Left ventricle myocardium inferior (tissue), 1 donor: ENCODE measurements at places on chromosomes 11 and 22.

DNA sequence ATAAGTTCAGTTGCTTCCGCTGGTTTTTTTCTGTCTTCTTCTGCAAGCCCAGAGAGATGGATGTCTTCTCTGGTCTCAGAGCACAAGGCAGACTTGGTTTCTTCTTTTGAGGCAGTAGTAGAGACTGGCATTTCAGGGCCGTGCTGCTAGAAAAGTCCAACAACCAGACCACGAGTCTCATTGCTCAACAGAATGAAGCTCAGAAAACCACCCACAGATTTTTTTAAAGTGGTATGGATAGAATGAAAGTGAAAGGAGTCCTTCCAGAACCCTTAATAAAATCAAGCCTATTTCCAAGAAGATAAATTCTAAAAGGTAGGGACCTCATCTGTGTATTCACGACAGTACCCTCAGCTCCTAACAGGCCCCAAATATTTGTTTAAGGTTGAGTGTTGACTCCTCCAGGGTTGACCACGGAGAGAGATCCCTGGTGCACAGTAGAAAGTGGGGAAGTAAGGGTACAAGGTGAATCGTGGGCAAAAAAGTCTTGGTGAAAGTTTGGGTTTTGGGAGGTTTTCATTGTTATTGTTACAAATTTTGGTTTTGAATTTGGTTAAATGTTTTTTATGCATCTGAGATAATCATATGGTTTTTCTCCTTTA is 43.6 kb upstream of the DDX6 start:
- no peak for DNase-seq

DNA sequence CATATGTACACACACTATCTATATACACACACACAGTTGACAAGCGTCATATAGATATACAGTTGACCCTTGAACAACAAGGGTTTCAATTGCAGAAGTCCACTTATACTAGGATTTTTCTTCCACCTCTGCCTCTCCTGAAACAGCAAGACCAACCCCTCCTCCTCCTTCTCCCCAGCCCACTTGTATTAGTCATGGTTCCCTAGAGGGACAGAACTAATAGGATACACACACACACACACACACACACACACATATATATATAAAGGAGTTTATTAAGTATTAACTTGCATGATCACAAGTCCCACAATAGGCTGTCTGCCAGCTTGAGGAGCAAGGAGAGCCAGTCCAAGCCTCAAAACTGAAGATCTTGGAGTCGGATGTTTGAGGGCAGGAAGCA is 92.9 kb downstream of the DHCR7 start:
- no peak for DNase-seq

GRCh38 chr11:19660076-19660475 is 52.6 kb upstream of the NAV2 start:
- no peak for DNase-seq

DNA sequence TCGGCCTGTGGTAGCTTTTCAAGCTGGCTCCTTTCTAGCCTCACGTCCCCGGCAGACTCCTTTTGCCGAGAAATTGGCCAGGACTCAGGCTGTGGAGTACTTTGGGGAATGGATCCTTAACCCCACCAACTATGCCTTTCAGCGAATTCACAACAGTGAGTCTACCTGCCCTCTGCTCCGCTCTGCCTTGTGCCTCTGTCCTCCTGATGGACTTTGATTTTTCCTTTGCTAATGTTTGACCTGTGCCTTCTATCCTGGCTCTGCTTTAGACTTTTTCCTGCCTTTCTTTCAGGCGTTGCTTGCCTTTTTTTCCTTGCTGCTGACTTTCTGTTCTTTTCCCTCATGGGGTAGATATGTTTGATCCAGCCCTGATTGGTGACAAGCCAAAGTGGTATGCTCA is 12.5 kb downstream of the MADD start:
- DNase-seq = no peak

DNA sequence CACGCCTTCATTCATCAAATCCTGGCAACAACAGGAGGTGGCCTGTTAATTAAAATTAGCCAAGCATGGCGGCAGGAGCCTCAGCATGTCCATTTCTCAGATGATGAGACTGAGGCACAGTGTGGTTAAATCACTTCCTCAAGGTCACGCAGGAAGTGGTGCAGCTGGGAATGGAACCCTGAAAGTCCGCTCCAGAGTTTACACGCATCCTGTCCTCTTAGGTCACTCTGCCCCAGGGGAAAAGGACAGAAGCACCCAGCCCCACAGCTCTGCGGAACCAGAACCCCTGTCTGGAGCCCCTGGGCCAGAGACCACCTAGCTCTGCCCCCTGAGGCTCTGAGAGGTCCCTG is 19.6 kb downstream of the RPL3 start:
- DNase-seq = peak; percentile 49

DNA sequence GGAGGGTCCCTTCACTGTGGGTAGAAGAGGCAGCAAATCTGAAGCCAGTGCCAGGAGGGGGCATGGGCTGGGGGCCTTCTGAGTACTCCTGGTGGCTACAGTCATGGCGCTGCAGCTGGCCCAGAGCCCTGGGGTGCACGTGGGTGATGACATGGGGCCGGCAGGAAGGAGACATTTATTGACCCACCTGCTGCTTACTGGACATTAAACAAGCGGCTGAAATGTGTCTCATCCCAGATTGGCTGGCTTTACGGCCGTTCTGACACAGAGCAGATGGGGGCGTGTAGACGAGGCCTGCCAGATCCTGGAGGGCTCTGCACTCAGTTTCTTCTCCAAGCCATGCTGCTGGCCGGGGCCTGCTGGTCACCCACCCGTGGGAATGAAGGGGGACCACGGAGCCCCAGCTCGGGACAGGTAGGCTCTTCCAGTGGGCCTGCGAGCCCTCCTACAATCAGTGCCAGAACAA is 906.9 kb downstream of the BRD1 start:
- no peak for DNase-seq

- no peak for DNase-seq
Measured at GRCh38 chr11:68012044-68012842, 2.1 kb downstream of the ALDH3B1 start.

DNA sequence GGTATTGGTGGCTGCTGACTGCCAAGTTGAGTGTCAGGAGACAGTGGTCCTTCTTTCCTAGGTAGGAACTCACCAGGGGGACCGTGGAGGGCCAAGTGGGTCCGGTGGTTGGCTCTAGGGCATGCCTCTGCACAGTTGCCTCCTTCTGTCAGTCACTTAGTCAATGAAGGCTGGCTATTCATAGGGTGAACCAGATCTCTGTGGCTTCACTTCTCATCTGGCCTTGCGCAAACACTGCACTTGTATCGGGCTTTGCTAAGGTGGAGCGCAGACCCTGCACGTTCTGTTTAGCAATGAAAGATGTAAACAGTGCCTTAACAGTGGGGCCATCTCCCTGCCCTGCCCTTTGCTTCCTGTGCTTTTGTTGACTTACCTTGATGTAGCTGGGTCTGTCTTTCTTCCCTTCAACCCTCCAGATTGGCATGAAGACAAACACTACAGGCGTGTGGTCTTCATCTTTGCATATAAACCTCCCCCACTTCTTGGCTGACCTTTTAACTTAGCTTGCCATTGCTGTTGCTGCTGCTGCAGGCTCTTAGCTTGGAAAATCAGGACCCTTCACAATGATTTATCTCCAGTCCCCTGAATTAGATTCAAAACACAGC is 6.7 kb upstream of the SORL1-AS1 start:
- DNase-seq = no peak

GRCh38 chr11:63920939-63921417 is 4.0 kb upstream of the RCOR2 start:
- no peak for DNase-seq

GRCh38 chr11:72204886-72205285 is 11.7 kb upstream of the FOLR2 start:
- no peak for DNase-seq

DNA sequence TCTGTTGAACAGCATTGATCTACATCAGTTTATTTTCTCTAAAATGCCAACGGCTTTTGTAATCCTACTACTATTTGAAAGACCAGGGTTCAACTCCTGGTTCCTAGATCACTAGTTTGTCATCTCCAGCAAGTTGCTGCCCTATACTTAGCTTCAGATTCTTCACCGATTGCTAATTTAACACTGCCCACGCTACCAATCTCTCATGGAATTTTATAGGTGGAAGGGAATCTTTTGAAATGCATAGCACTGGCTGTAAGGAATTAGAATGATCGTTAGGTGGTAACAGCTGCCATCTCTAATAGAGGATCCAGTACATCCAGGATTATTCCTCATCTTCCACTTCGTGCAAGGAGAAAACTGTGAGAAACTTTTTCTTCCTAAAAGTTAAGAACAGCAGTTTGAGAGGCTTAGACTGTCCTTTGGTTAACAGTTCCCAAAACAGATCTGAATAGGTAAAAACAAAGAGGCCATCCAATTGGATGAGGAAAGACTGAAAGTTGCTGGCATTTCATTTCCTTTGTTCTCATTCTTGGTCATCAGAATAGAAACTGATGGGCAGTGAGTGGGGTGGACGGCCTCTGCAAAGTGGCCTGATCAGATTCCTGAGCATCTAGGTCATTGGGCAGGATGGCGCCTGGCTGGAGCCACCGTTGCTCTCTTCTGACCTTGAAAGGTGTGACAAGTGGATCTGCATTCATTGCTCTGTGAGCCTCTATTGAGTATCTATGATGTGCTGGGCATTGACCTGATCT is 236.3 kb upstream of the SORL1-AS1 start:
- no peak for DNase-seq

GRCh38 chr11:108865406-108865805 is 200.5 kb downstream of the DDX10 start:
- no peak for DNase-seq

DNA sequence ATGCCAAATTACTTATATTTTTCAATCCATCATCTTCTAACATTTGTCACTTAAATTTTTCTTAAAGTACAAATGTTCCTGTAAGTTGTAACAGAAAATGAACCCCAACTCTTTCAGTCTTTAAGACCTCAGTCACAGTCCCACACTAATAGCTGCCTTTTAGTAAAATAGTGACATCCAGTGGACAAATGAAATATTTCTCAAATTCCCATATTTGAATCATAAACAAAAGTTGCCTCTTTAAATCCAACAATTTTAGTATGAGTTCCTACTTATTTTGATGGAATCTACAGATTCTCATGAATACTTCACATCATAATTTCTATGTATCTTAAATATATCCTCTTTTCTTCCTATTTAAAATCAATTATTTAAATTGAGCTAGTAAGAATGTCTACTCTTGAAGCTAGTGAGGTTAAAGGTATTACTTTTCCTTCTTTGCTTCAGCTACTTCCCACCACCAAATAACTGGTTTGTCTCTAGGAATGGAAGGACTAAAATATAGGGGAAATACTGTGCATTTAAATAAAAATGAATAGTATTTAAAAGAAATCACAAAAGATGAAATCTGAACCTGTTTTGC is 9.2 kb downstream of the LIN7C start:
- no peak for DNase-seq

GRCh38 chr11:59666969-59667368 is 1.9 kb downstream of the PATL1 start:
- no peak for DNase-seq

- DNase-seq = no peak
Measured at GRCh38 chr11:8573777-8574176, 20.3 kb downstream of the STK33 start.

DNA sequence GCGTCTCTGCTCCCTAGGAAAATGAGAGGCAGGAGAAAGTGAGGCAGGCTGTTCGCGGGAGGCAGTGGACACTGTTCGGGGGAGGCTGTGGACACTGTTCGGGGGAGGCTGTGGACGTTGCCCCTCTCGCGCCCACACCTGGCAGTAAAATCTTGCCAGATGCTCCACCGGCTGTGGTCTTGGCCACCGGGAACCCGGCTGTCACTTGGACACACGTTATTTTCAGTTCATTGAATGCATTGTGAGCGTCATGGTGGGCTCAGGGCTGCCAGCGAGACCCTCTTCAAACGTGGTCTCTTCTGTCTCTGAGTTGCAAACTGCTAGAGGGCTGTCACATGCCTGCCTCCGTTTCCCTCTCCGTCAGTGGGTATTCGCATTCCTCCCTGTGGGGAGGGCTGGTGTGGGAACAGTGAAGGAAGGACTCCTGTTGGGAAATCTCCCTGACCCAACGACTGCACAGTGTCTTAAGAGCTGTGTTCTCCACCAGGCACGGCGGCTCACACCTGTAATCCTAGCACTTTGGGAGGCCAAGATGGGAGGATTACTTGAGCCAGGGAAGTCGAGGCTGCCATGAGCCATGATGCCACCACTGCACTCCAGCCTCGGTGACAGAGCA is 1.4 kb downstream of the PRR5 start:
- no peak for DNase-seq

DNA sequence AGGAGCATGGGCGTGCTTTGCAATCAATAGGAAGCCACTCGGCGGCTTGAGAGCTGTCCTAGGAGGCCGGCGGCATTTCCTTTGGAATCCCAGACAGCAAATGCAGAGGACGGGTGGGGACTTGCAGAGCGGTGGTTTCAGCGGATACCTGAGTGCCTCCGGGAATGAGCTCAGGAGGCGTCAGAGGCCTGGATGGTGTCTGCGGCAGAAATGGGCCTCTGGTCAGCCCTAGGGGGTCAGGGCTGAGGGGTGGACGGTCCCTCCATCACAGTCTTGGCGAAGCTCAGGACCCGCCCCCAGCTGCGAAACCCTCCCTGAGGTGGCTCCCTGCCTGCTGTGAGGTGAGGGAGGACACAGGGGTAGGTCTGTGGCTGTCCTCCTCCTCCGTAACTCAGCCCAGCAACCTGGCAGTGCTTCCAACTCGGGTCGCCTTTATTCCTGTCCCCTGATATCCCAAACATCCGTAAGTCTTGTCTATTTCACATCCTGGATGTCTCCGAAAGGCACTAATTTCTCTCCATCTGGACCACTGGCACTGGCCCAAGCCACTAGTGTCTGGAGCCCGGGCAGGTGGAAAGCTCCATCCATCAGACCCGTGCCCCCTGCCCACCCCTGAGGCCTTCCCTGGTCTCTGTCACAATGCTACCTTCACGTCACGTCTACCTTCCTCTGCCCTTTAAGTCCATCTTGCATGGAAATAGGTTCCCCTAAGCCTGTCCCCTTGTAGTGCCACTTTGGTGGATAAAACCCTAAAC is 686.6 kb downstream of the BRD1 start:
- DNase-seq = no peak

DNA sequence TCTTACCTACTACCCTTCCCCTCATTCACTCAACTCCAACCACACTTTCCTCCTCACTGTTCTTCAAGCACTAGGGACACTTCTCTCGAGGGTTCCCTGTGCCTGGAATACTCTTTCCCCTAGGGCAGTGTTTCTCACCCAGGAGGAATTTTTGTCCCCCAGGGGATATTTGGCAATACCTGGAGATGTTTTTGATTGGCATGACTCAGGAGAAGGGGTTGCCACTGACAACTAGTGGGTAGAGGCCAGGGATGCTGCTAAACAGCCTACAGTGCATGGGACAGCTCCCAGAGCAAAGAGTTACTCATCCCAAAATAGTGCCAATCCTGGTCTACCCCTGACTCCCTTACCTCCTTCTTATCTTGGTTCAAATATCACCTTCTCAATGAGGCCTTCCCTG is 40.0 kb downstream of the BTG4 start:
- DNase-seq = no peak

- no peak for DNase-seq
Measured at GRCh38 chr11:96464700-96465307, 75.0 kb downstream of the JRKL start.
